Calu3 (cell line): ENCODE measurements at places on chromosomes 13 and 19.

GRCh38 chr19:3618144-3618810, 8.3 kb downstream of the CACTIN start:
- peak; percentile 17 for DNase-seq

GRCh38 chr19:1576242-1577089, 8.3 kb upstream of the MEX3D start:
- DNase-seq, result no peak

GRCh38 chr19:55481148-55481793, 3.7 kb upstream of the NAT14 start:
- DNase-seq, result no peak

DNA sequence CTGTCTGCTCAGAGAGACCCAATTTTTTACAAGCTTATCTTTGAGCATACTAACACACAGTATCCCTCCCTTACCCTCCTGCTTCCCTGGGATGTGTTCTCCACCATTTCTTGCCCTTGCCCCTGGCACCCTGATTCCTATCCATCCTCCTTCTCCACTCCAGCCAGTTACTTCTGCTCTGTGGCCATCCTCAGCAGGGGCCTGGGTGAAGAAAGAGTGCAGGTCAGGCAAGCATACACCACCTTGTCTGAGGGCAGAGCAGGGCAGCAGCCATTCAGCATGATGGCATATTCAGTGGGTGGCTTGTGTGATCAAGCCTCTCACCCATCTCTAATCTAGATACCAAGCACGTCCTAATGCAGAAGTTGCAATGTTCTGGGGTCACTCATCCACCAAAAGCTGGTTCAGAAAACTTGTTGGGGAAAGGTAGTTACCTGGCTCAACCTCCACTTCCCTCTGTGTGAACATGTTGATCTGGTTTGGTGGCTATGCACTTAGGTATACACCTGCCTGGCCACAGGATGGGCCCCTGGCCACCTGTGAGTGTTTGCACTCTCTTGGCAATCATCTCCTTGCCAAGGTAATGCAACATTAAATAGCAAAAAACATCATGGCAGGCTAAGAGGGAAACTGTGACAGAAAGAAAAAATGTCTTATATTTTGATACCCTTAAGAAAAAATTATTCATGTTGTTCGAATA, 900.3 kb upstream of the MIR17HG start:
- no peak for DNase-seq

DNA sequence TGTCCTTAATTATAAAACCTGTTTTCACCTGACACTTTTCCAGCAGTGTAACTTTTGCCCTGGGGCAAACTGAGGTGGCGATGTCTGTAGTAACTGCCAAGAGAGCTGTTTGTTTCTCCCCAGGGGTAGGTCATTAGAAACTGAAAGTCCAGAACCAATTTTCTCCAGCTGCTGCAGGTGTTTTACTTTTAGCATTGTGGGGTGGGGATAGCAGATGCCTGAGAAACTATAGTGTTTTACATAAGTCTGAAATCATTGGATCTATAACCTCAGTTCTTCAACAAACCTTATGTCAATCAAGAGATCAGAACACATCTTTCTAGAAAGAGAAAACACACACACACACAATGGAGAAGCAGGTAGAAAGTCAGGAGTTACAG, 92.7 kb downstream of the LHFPL6 start:
- no peak for DNase-seq

DNA sequence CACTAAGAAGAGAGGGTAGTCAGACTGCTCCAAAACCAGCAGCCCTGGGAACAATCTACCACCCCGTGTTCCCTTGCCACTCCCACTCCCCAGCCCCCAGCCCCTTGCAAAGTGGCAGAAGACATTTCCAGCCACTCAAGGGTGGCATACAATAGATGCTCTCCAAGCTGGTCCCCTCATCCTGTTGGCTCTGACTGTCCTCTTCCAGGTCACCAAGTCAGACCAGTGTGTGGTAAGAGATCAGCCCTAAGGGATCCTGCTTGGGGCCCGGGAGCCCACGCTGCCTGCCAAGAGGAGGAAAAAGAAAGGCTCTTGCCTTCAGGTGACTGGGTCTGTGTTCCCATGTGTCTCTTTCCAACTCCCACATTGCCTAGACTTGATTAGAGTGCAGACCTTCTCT, 25.0 kb downstream of the SERP2 start:
- DNase-seq, result no peak

DNA sequence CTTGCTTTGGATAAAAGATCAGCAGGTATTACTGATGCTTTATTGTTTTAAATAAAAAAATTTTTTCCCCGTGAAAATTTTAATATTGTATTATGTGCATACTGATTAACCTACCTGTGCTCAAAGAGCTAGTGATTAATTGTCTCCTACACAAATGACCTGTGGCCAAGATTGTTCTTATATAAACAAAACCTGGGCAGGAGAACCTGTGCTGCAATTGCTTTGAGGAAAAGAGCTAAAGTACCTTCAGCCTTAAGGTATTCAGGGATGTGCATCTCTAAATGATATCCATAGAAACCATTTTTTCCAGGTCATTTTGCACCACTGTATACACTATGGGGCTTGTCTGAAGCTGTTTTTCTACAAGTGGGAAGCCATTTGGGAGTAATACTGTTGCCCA, 1.2 kb downstream of the FRY start:
- no peak for DNase-seq

DNA sequence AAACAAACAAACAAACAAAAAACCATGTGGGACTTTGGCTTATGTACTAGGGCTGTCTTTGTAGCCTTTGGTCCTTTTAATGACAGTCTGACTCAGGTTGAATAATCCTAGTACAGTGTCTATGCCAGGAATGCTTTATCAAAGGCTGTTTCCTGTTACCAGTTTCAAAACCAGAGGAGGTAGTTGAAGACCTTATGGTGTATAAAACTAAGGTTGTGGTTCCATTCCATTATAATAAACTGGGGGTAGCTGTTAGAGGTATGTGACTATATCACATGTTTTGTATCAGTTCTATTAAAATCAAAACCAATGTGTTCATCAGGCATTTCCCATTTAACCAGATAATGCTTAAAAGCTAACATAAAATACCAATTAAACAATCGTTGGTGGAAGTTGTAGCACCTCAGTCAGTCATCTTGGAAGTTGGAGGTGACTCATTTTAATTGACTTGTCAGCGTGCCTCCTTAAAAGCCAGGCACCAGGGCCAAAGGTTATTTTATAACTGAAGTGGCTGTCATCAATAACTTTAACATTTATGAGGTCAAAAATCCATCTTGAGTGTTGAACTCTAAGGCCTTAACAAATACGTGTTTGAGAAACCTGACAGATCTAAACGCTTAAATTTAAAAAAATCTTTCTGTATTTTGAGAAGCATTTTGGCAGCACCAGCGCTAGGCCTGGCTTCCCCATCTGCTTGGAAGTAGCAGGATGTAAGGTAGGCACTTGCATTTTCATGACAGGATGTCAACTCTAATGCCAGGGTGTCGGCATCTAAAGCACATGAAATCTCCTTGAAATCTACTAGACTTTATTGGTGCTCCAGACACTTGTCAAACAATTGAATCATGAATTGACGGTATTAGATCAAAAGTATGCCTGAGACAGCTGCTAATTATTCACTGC, 162.5 kb downstream of the LMO7 start:
- DNase-seq, result no peak

GRCh38 chr19:3178377-3178972, at the start of gene S1PR4:
TSS of gene S1PR4 (plus strand) at chr19:3178769. CDS start at chr19:3178793, 24 bp downstream.
- no peak for DNase-seq

DNA sequence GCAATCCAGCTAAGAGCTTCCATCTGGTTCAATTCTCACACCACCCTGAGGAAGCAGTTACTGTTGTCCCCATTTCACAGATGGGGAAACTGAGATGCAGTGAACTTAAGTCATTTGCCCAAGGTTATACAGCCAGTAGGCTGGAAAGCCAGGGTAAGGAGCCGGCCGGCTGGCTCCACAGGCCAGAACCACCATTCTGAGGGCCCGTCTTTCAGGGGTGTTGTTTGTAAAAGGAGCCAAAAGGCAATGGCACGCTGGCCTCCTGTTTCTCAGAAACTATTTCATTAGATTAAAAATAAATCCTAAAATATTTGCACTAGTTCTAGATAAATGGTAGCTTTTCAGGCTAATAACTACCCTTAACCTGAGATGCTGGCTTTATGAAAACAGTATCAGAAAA, 114.9 kb downstream of the CRYL1 start:
- DNase-seq, result no peak

DNA sequence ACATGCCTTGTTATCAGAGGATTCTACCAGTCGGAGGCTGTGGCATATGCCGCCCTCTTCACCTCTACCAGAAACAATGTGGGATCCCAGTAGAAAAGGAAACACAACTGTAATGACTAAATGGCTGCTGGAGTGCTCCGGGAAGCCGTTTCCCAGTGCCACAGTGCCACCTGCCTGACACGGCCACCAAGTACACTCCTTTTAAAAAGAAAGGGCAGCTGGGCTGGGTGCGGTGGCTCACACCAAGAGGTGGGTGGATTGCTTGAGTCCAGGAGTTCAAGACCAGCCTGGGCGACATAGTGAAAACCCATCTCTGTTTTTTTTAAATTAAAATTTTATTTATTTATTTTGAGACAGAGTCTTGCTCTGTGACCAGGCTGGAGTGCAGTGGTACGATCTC, 67.3 kb downstream of the TRPM4 start:
- DNase-seq, result peak; percentile 86

DNA sequence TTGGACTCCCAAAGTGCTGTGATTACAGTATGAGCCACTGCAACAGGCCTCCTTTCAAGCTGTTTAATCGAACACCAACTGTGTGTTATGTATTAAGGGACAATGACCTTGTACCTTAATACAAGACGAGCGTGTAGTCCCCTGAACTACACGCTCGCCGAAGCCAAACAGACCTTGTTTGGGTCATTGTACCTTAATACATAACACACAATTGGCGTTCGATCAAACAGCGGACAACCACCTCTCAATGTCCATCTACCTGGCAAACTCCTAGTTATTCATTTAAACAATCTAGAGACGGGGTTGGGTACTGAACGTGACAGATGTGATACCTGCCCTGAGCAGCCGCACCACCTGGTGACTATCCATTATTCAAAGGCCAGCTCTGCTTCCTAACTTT, 1.3 kb downstream of the CHERP start:
- DNase-seq, result no peak

GRCh38 chr13:28657784-28658538, 969 bp upstream of the POMP start:
- DNase-seq, result no peak

DNA sequence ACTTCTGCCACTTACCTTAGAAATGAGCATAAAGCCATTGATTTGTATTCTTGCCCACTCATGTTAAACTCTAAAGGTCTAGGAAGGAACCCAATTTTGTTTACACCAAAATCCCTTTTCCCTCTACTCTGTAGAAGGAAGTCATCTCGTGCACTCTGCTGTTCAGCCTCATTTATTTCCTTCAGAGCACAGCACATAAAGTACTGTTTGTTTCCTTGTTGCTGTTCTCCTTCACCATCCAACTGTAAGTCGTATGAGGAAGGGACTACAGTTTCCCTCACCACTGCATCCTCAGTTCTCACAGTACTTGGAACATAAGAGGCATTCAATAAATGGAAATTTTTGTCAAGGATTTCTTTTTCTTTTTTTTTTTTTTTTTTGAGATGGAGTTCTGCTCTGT, 24.6 kb downstream of the CDADC1 start:
- DNase-seq, result no peak

GRCh38 chr13:45142440-45143345, 22.4 kb downstream of the GTF2F2 start:
- DNase-seq, result no peak

- DNase-seq, result no peak
Measured at GRCh38 chr19:10896851-10897526, 25.6 kb downstream of the CARM1 start.

GRCh38 chr19:4198467-4199126, 16.1 kb downstream of the ANKRD24 start:
- no peak for DNase-seq

GRCh38 chr13:110640591-110641029, 25.3 kb downstream of the NAXD start:
- no peak for DNase-seq

DNA sequence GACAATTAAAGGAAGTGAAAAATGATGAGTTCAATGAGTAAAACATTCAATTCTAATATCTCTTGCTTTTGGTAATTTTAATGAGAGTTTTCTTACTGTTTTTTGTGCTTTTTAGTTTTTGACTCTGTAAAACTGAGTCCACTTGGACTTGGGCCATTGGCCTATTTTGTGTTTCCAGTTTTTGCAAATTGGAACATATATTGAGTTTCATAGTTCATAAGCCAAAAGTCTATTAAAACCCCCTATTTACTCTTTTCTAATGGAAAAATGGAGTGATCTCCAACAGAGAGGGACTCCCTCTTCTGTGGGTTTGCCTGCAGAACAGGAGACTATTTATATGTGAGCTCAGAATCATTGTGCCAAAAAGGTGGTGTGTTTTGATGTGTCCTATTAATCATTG, 219.7 kb upstream of the SPRY2 start:
- DNase-seq, result no peak

DNA sequence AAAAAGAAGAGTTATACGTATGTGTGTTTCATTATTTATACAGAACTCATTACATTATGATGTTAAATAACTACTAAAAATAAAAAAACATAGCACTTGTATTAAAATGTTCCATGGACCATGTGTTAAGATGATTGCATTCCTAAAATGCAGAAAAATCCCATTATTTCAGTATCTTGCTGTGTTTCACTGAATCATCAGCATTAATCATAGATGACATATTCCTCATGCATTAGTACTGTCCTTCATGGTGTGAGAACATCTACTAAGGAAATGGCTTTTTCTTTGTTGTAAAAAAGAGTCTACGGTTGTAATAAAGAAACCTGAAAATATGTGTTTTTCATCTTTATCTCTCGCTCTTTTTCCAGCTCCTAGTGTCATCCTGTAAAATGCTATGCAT, 416.5 kb downstream of the FGF14 start:
- DNase-seq, result no peak

DNA sequence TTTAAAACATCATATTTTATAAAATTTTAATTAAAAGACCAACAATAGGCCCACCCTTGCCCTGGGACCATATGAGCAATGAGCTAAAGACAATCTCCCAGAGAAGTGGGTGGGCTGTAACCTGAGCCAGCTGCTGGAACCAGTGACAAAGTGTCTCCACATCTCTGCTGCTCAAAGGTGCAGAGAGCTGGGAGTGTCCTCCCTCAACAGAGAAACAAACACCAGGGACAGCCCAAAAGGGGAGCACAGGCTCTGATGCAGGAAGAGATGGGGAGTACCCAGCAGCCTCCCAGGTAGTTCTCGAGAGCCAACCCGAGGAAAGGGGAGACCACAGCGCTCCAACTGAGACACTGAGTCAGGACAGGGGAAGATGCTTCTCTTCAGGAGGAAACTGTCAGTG, 39.1 kb downstream of the DOCK9 start:
- no peak for DNase-seq

- DNase-seq, result no peak
Measured at GRCh38 chr13:76973920-76974617, 17.8 kb upstream of the CLN5 start.

- no peak for DNase-seq
Measured at GRCh38 chr13:41825691-41826090, 135.2 kb downstream of the VWA8 start.

- DNase-seq, result no peak
Measured at GRCh38 chr19:4984438-4984990, 15.6 kb downstream of the KDM4B start.

- no peak for DNase-seq
Measured at GRCh38 chr13:46382224-46382623, 4.8 kb downstream of the RUBCNL start.
